ENCODE measurements at places on chromosomes 7 and 10.

DNA sequence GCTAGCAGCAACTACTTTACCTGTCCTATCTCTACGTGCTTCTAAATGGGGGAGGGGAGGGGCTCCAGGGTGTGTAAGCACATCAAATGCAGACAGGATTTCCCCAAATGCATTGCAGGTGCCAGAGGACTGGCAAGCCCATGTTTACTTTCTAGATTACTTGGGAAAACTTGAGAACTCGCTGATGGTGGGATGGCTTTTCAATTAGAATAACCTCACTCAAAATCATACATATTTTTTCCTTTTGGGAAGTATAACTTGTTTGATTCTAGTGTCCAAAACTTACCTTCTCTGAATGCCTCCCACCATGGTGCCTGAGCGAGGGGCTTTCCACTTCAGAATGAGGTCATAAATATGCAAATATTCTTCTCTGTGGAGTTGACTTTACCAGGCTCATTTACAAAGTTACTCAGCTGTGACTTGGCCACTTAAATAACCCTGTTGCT lies 191.3 kb upstream of the RHOBTB1 start:
- no peak for DNase-seq

DNA sequence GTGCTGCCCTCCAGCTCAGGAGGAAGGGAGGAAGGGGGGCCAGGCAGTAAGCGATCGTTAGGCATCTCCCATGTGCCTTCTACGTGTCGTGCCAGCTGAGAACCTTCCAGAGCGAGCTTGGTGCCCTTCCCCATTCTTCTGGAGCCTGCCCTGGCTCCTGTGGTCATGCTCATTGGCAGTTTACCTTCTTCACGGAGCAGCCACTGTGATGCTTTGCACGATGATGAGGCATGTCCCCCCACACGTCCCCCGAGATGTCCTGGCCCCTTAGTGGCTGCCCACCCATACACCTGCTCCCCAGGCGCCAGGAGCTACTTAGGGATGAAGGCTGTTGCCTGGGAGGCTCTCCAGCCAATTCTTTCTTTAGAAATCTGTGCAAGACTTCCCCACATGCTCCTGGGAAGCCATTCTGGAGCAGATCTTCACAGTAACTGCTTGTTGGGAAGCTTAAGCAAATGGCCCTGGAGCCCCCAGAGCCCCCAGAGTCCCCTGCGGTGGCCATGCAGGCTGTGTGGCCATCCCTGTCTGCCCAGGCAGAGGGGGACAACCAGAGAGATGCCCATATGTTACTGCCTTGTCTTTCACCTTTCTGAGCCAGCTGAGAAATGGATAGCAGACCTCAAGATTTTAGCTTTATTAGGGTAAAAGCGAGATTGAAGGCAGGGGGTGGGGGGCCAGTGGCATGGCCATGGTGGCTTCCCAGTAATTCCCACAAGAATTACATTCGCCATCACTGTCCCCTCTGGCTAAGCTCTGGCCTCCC lies 199.0 kb downstream of the EBF3 start:
- DNase-seq = no peak

GRCh38 chr7:32774541-32774951 lies 117.0 kb downstream of the KBTBD2 start:
- no peak for DNase-seq

DNA sequence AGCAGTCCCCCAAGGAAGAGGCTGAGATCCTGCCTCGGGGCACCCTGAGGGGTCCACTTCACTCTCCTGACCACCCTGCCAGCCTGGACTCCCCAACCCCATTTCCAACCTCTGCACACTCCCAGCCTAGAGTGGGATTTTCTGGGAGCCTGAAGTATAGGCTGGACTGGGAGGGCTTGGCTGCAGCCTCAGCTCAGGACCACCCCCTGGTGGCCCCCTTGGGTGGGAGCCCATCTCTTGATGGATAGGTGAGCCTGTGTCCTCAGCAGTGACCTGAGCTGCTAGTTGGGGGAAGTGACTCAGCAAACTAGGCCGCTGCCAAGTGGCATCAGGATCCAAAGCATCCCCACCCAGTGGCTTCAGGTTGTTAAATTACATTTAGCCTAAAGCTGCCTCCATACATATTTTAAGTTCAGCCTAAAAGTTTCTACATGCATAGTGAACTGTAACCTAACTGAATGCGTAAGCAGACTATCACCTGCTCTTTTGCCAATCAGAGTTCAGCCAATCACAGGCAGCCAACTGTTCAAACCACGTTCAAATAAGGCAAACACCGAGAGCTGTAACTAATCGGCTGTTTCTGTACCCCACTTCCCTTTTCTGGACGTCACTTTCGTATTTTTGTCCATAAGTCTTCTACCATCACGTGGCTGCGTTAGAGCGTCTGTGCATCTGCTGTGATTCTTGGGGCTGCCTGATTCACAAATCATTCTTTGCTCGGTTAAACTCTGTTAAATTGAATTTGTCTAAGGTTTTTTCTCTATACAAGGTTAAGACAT lies 144.0 kb downstream of the PLPP4 start:
- DNase-seq = no peak

DNA sequence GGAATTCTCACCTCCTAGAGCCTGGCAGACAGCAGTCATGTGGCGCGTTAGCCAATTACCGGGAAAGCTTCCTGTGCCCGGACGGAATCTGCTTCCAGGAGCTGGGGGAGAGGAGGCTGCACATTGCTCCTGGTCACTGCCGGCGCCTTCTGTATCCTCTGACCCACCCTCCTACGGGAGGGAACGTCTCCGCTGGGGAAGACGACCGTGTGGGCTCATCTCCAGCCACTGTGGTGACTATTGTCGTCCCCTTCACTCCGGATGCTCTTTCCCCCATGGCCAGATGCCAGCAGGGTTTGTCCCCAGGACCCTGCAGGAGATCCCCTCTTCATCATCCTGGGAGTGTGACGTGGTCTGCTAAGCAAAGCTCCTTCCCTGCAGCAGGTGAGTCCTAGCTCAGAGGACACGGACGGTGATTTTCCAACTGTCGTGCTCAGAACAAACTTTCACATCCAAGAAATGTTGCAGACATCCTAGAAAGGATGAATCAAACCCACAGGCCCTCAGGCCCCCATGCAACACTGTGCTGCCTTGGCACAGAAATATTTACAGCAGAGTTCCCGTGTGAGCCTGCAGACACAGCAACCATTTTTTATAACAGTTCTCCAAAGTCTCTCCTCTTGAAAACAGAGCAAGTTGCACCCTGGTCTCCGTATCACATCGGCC lies 29.6 kb upstream of the FAM20C start:
- DNase-seq = no peak

- DNase-seq = no peak
These were observed 12.8 kb downstream of the NOS3 start for GRCh38 chr7:151003572-151003971.

DNA sequence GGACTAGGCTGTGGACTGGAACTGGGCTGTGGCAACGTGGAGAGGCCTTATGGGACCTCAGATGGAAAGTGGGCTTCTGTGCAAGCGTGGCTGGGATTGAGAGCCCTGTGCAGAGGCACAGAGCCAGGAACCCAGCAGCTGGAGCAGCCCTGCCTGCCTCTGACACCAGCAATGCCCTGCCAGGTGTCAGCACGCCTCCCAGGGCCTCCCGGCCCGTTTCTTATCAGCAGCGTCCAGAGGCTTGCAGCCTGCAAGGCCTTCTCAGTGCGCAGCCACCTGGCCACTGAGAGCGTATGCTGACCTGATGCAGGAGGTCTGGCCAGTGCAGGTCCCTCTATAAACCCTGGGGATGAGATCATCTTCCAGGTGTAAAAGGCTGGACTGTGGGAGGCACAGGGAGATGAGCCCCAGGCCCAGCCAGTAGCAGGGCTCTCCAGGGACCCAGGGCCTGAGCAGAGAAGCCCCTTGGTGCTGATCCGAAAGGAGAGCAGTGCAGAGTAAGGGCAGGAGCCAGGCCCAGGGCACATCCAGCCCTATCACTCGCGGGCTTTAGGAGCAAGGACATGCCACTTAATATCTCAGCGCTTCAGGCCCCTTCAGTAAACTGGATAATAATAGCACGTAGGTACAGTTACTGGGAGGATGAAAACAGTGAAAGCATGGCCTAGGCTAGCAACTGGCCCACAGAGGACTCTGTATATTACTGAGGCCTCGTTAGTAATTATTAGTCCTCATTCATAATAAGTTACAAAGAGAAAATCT lies 38.8 kb upstream of the ANTXRL start:
- DNase-seq = no peak

GRCh38 chr7:74573512-74573911 lies 84.0 kb upstream of the GTF2I start:
- DNase-seq = no peak

GRCh38 chr7:43385856-43386255 lies 197.1 kb upstream of the STK17A start:
- no peak for DNase-seq

DNA sequence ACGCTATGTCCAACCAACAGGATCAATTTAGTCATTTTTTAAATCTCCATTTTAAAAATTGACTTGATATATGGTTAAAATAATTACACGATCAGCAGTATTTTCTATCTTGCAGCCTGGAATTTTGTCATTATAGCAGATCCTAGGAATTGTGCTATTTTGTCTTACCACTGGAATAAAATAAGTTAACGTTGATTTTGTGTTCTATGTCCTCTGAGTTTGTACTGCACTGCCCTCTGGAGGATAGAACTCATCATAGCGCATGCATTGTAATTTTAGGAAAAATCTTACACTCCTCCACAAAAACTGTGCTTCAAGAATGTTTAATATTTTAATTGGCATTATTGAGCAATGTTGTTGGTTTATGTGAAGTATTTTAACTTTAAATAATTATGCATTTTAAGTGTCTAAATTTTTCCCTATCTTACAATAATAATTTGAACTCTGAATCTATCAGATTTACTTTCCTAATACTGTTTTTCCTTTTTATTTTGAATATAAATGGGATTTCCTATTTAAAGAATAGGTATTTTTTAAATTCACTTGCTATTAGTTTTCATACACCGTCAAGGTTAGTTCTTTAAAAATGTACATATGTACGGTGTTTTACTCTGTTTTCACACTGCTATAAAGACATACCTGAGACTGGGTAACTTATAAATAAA lies 220.1 kb downstream of the PPP1R3A start:
- no peak for DNase-seq

DNA sequence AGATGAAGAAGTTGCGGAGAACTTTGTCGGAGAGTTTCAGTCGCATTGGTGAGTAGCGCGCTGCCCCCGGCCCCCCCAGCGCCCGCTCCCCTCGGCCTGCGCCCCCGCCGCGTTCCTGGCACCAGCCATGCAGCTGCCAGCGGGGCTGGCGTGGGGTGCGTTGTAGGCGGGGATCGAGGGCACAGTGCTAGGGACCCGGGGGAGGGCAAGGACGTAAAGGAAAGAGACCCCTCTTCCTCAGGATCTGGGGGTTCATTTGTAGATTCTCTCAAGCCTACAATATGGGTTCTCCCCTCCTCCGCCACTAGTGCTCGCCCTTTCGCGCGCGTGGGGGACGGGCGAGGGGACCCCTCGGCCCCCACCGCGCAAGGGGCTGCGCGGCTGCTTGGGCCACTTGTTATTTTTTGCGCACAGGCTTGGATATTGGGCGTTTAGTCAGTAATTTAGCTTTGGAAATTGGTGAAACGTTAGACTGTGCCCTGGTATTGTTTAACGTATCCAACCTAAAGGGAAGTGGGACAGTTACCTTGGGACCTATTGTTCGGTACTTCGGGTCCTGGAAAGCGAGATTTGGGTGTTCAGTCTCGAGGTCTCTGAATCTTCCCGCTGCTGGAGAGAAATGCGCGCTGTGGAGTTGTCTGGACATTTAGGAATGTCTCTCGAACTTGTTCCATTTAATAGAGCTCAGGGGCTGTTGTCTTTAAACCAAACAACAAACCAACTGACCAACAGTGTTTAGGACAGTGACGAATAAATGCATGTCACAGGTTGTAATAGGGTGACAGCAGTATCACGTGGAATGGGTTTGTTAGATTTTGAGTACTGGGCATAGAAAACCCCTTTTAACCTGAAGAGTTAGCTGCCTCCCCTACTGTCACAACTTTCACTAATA lies 796 bp downstream of the CDK14 start:
- no peak for DNase-seq

DNA sequence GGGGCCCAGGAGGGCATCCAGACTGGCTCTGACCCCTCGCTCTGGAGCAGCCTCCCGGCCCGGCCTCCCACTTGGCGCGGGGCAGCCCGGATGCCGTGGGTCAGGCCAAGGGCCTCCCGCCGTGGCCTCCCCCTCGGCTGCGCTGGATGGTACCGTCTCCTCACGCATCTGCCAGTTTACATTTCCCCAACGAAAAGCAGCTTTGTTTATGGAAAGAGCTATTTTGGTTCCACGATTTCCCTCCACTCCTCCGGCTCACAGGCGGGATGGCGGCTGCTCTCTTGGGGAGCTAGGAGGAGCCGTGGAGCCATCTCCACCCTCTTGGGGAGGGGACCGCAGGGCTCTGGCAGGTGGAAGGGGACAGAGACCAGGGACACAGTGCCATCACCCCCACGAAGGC lies 93.2 kb upstream of the MYL10 start:
- no peak for DNase-seq

GRCh38 chr10:131575877-131576276 lies 264.4 kb upstream of the TCERG1L start:
- no peak for DNase-seq

DNA sequence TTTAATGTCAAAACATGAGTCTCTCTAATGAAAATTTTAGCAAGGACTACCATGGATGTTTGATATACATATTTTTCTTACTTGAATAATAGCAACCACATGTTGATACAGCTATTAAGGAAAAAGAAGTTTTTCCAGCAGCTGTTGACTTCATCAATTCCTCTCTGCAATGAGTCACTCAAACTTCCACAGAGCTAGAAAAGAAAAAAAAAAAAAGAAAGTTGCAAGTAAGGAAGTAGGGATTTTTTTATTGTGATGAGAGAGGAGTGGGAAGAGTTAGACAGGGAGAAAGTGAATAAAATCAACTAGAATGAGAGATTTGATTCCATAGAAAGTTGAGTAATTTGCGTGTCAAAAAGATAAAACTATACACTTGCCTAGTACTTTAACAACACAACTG lies 46.2 kb downstream of the CAV1 start:
- DNase-seq = no peak

- DNase-seq = no peak
These were observed 176.2 kb downstream of the PRKAG2 start for GRCh38 chr7:151700586-151701165.

- no peak for DNase-seq
These were observed 197.3 kb upstream of the PPP2R2D start for GRCh38 chr10:131703541-131703940.

Data from activated T-helper 1 cell treated with Interleukin-2 at 50 U/mL for 16 hours (primary cell).